Fibroblast of the conjunctiva (primary cell): ENCODE measurements at places on chromosomes 4 and X.
A peak's percentile ranks its signal among the peaks of the same experiment; 100 is the strongest.

GRCh38 chr4:56727150-56727549, 46.1 kb upstream of the HOPX start:
- no peak for DNase-seq

DNA sequence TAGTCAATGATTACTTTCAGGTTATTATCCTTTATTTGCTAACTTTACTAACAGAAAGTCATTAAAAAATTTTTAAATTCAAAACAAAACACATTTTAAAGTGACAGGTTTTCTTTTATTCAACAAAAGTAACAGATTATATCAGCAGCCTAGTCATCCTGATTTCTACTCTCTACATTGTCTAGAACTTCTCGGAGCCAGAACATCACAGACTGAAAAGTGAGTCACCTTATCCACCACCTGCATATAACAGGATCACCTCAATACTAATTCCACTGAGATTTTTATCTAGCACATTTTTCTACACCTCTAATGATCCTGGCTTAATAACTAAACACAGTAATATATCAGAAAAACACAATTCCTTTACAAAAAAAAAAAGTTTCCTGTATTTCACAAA, 47.9 kb upstream of the SMARCAD1 start:
- DNase-seq = no peak

GRCh38 chr4:128528793-128529553, 241.4 kb upstream of the PGRMC2 start:
- DNase-seq = peak; percentile 95

DNA sequence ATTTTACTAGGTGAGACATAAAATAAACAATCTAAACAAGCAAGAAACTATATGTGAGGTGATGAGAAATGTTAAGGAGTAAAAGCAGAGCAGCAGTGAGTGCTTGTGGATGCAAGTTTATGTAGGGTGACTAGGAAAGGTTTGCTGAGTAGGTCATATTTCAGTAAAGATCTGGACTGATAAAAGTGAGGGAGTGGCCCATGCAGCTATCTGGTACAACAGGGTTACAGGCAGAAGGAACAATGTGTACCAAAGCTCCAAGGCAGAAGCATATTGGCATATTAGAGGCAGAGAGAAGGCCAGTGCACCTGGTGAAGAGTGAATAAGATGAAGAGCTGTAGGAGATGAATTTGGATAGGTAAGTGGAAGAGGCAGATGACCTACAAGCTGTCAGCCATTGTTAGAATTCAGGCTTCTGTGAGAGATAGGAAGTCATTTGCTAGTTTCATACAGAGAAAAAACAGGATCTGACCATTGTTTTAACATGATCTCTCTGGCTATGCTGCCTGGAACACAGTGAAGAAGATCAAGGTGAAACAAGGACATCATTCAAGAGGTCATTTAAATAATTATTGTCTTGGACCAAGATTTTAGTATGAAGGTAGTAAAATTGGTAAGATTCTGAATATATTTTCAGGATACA, 274.6 kb downstream of the ANKRD50 start:
- DNase-seq = no peak

DNA sequence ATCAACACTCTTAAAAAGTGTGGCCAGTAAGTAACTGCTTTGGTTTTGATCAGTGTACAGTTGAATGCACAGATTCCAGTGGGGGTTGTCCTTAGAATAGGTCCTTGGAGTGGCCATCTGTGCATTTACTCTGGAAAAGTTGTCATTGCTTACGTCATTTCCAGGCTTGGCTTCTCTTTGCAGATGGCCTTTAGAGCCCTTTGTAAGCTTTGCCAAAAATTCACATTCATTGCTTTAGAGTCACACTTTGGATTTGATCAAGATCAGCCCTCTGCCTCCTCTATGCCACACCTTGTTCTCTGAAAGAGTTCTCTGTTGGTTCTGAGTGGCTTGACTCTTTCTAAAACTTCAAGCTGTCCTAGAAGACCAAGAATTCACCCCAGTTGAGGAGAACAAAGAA, 83.9 kb downstream of the MAMLD1 start:
- DNase-seq = no peak

DNA sequence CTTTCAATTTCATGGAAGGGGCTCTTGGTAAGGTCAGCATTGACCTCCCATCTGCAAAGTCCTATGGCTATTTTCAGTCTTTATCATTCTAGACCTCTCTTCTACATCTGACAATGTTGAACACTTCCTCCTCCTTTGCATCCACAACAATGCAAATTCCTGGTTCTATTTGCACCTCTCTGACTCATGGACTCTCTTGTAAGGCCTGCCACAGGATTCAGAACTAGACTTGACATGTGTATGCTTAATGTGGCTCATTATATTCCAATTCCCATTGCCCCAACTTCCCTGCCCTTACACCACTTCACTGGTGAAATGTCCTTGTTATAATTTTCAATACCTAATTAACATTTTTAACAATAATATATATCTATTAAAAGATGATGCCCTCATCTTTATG, 314.3 kb upstream of the FGF13 start:
- no peak for DNase-seq

DNA sequence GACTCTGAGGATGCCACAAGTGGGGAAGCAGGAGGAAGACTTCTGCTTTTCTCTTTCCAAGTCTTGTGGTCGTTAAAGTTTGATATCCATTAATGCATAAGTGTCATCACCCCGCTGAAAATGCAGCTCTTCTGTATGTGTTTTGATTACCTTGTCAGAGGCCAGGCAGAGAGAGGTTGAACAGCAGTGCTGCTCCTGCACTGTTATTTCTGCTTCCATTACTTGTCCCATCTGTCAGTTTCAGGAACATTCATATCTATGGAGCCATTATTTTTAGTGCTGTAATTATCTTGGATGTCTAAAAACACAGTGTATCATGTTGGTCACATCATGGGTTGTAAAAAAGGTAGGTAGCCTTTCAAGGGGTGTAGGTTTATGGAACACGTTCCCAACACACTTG, 62.0 kb upstream of the ESX1 start:
- no peak for DNase-seq

DNA sequence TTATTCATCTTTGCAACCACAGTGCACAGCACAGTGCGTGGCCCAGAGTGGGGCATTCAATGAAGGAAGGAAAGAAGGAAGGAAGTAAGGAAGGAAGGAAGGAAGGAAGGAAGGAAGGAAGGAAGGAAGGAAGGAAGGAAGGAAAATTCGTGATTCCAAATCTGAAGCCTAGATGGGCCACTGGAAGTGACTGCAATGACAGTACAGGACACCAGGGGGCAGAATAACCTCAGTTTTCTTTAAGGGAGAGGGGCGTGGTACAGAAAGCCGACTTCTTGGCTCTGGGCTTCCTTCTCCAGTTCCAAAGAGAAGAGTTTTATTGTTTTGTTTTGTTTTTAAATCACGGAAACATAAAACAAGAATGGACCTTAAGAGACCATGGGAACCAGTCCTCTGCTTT, 47.8 kb downstream of the APLN start:
- peak; percentile 38 for DNase-seq

DNA sequence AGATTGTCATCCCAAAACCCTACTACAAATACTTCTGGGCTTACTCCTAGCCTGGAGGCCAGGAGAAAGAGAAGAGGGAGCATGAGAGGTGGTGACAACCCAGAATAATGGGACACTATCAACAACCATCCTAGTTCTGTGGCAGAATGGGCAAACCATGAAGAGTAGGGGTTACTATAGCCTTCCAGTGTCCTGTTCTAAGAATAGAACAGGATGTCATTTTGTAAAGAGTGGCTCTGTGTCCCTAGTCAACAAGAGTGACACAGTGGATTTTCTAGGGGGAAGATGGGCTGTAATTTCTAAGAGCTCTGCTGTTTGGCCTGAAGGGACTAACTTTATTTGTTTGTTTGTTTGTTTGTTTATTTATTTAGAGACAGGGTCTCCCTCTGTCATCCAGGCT, 136.0 kb downstream of the PLS3 start:
- DNase-seq = no peak

GRCh38 chr4:89469516-89469915, 161.9 kb upstream of the GPRIN3 start:
- no peak for DNase-seq

GRCh38 chr4:157984285-157984911, 188.4 kb downstream of the GASK1B start:
- DNase-seq = no peak

DNA sequence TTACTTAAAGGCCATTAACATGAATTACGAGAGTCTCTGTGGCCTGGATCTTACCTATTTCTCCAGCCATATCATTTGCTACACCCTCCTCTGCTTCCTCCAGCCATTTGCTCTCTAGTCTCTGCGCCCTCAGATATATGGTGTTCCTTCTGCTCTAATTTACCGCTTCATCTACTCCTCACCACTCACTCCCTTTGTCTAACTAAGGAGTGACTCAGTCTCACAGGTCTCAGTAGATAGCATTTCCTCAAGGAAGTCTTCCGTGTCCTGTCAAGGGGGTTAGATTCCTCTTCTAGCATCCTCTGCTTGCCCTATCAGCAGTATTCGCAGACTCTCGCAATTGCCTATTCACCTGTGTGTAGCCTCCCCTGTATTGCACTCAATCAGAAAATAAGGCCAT, 892.1 kb upstream of the INTU start:
- no peak for DNase-seq

DNA sequence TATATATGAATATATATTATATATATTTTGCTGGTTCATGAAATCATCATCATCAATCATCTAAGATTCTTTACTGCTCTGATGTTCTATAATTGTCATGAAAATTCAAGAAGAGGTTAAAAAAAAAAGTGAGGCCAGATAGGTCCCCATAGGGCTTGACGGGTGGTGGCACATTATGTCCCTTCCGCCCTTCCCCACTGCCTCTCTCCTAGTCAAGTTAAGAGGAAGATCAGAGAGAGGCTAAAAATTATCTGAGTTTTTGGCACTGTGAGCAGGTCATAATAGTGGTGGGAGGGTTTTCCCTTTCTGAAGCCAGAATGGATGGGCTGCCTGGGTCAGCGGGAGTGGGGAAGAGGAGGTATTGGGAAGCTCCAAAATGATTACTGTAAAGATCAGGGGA, 5.4 kb downstream of the SYNPO2 start:
- no peak for DNase-seq

DNA sequence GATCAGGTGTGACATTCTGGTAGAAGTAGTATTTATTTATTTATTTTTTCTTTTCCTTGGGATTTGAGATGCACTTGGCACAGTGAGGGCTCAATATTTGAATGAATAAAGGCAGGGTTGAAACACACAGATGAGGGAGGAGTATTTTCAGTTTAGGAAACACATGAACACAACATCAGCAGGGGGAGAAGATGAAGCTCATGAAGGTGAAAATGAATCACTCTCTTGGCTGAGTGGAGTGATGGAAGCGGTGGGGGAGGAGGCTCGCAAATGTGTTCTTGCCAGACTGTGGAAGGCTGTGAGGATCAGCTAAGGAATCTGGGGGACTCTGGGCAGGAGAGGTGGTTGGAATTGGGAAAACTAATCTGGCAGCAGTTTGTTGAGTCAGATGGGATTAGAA, 55.3 kb downstream of the ARHGAP10 start:
- DNase-seq = no peak

DNA sequence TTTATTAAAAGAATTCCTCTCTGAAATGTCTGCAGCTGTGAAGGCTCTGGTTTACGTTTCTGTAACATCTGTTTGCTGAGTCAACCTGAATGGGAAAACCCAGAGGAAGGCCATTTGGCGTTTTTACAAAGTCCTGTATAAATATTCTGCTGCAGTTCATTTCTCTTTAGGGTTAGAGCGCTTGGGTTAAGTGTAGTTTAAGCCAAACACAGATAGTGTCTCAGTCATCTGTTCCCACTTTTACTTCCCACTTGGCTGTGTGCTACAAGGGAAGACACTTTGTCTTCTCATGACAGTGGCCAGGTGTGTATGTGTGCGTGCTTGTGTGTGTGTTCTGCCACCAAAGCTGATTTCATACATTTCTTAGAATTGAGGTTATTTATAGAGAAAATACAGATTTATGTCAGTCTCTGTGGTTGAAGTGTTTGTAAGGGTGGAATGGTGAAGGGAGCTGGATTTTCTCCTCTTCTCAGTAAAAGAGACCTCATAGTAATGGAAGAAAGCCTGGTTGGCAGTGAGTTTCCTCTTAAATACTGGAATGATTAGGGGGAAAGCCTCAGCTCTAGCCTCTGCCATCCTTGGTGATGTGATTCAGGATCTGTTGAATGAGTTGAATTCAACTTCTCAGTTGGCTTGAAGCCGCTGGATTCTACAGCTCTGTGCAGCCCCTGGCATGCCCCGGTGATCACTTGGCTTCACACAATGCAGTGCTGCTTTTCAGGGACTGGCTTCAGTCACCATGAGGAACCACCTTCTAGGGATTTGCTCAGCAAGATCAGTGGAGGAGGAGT, 50.6 kb downstream of the JADE1 start:
- no peak for DNase-seq

GRCh38 chrX:130144509-130144908, 21.1 kb downstream of the AIFM1 start:
- DNase-seq = no peak

GRCh38 chrX:23883737-23884354, 23.9 kb downstream of the APOO start:
- peak; percentile 28 for DNase-seq

DNA sequence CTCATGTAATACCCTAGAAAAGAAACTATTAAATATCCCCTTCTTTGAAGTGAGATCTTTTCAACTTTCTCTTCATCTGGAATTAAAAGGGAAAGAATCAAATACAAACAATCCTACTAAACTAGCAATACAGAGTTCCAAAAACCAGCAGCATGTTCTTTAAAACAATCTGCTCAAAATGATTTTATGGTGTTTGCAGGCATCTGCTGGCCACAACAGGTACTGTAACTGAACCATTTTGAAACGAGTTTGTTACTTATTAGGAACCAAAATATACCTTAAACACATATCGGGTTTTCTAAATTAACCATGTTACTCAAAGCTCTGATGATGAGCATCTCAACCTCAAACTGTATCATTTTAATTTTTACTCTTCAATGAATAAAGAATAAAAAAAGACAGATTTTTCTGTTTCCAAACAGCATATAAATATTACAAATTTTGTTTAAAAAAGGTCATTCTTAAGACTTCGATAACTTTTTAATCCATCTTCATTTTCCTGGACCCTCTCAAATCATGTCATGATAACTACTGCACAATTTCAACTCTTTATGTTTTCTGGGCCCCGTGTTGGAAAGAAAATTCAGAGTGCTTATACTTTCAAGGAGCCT, 56.5 kb downstream of the ARAP2 start:
- peak; percentile 17 for DNase-seq

DNA sequence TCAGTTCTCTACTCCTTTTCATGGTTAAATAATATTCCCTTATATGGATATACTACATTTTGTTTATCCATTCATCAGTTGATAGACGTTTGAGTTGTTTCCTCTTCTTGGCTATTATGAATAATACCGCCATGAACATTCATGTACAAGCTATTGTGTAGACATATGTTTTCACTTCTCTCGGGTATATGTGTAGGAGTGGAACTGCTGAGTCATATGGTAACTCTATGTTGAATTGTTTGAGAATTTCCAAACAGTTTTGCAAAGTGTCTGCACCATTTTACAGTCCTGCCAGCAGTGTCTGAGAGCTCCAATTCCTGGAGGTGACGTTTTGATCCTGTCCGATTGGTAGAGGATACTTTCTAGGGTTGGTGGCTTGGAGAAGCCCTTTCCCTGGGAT, 23.6 kb downstream of the PLAC1 start:
- DNase-seq = peak; percentile 74
